Adipose tissue (tissue), 3 donors: ENCODE measurements at places on chromosomes 5 and 9. TPM values are rescaled to one million over a fixed set of nuclear protein-coding genes. Genes with fewer than 3 reads are reported as not detected.

Gene PCDHGA6
- polyA plus RNA-seq: 0.83 TPM

Gene PCDHA9
- polyA plus RNA-seq: not detected

Gene SPATA31C1
- polyA plus RNA-seq: not detected

Gene ADAMTS19
- 0.01 TPM for polyA plus RNA-seq

Gene SPATA31E1
- polyA plus RNA-seq: not detected

Gene HNRNPK
- polyA plus RNA-seq: 154 TPM

Gene NANS
- 45.6 TPM for polyA plus RNA-seq

Gene OLFML2A
- polyA plus RNA-seq: 1.7 TPM

Gene WDR38
- not detected for polyA plus RNA-seq

Gene ANKRD31
- 0.08 TPM for polyA plus RNA-seq

Gene TXNDC8
- not detected for polyA plus RNA-seq

Gene FRRS1L
- polyA plus RNA-seq: 0.18 TPM

Gene INSL6
- not detected for polyA plus RNA-seq

Gene PCBD2
- 6.1 TPM for polyA plus RNA-seq

Gene RNF183
- 0.25 TPM for polyA plus RNA-seq

Gene SMIM33
- polyA plus RNA-seq: not detected
